ENCODE measurements at places on chromosomes 2 and 18.
A peak's percentile ranks its signal among the peaks of the same experiment; 100 is the strongest.

GRCh38 chr2:66574701-66575624, 140.0 kb downstream of the MEIS1 start:
- DNase-seq, result no peak

DNA sequence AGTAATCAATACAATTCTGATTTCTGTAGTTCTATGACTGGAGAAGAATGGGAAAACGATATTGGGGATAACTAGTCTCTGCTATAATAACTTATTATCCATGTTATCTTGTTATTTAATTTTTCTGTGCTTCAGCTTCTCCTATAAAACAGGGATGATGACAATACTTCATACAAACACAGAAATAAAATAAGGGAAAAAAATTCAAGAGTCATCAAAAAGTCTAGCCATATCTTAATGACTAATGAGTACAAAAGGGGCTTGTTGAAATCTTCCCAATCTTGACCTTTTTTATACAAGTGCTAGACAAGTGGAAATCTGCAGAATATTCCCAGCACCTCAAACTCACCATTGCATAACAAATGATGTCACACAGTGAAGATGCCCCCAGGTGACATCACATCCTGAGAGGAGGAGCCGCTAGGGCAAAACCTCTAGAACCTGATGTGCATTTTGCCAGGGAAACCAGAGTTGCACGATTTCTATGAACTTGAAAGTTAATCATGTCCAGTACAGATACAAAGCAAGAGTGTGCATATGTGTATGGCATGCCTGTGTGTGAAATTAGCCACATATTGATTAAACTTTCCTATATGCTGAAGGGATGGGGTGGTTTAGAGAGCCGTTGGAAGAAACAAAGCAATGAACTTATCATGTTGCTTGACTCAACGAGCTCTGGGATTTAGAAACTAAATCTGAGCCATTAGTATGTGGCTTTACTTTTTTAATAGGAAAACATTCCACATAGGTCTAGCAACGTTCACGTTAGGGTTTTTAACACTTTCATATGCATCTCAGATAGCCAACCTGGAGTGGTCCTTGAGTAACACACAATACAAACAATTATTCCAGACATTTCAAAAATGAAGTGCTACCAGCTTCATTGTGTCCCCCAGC, 278.9 kb downstream of the SLC4A3 start:
- no peak for DNase-seq

GRCh38 chr2:151775057-151775740, 40.9 kb upstream of the NEB start:
- DNase-seq, result no peak

- DNase-seq, result peak; percentile 40
These were observed 55.0 kb downstream of the ANKRD44 start for GRCh38 chr2:197255543-197255942.

DNA sequence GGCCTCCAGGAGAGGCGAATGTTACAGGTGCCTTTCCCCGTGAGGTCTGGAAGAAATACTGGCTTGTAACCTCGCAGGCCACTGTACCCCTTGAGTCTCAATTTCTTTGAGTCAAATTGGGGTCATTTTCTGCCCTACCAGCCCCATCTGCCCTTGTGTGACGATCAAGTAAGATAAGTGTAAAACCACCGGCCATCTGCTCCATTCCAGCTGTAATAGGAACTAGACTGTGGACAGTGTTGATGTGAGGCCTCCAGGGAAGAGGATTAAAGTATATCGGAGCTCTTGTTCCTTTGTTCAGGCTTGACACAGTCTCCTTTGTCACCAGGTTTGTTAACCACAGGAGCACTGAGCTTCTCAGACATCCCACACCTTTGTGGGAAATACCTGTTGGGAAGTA, 65.6 kb downstream of the MRPS9 start:
- DNase-seq, result no peak

GRCh38 chr2:205589479-205589878, 92.8 kb upstream of the NRP2 start:
- DNase-seq, result no peak

DNA sequence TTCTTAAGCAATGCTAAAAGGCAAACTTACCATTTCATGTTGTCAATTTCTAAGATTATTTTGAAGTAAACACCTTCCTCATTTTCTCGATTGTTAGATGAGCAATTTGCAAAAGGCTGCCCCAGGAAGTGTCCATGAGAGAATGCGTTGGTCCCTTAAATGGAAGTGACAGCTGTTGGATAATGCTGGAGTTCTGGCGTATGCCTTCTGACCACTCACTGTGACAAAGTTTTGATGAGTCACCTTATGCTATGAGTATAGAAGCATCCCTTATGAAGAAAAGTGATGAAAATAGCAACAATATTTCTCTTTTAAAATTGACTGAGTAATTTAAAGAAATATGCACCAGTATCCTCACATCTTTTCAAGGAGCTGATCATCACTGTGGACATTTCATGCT, 1497.5 kb downstream of the DPP10 start:
- no peak for DNase-seq

DNA sequence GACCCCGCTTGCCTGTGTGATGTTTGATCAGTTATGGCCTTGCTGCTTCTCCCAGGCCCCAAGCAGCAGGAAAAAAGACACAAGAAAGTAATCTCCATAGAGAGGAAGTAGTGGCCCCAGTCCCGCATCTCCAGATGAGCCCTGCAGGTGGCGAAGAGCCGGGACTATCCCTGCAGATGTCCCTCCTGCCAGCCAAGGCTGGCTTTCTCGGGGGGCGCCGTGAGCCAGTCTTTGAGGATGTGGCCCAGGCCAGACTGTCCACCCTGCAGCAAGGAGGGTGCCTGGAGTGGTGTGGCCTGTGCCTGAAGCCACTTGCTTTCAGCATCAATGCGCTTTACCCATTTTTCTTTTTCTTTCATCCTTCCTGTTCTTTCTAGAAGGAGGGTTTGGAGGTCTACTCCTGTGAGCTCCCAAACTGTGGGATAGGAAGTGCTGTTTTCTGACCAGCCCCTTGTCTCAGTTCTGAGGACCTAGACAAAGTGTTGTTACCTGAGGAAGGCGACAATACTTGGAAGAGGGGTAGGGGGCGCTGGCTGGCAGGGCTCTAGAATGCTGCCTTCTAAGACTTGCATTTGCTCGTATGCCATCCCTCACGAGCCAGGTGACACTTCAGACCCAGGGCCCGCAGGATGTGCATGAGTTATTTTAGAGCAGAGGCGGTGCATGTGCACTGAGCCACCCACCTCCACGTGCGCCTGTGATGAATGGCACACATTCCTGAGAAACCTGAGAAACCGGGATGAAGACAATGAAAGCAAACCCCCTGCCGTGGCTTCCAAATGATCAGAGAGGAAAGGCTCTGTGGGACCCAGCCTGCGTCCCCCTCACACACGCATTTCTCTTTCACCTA, 255.8 kb downstream of the FBXO15 start:
- no peak for DNase-seq

DNA sequence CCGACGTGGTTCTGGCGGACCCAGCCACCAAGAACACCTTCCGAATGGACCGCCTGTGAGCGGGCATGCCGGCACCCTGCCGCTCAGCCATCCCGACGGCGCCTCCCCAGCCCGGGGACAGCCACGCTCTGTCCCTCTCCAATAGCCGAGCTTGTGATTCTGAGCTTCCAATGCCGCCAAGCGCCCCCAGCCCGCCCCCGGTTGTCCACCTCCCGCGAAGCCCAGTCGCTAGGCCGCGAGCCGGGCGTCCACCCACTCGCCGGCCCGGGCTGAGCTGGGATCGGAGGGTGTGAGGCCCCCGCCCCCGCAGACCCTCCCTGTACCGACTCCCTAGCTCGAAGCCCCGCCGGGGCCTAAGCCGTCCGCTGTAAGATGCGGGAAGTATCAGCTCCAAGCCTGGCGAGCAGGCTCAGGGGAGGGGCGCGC, 1195.1 kb upstream of the CHAC2 start:
- no peak for DNase-seq

DNA sequence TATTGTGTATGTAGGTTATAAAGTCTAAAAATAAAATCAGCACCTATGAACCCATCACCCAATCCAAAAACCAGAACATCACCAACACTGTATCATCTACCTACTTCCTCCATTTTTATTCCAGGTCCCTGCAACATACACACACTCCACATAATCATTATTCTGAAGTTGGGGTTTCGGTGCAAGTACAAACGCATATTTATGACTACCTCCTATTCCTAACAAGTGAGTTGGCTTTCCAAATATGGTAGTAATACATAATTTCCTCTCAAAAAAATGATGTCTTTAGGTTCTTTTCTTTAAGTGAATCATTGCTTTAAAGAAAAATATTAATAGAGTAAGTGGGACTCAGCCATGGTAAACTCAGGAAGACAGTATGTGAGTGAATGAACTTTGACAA, 3.3 kb downstream of the ACVR1 start:
- DNase-seq, result no peak

DNA sequence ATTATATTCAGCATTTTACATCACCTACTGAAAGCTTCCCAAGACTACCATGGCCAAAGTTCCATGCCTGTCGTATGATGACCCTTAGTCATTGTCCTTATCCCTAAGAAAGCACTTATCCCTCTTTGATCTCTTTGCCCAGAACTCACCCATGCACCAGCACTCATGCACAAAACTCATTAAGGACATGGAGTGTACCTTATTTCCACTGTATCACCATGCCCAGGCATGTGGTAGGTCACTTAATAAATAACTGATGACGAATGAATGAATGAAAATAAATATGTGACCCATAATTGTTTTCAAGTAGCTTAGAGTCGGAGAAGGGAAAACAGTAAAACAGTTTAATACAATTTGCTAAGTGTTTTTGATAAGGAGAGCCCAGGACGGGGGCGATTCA, 220.1 kb downstream of the IKZF2 start:
- no peak for DNase-seq

GRCh38 chr18:66124394-66124793, 373.6 kb downstream of the CDH7 start:
- no peak for DNase-seq

DNA sequence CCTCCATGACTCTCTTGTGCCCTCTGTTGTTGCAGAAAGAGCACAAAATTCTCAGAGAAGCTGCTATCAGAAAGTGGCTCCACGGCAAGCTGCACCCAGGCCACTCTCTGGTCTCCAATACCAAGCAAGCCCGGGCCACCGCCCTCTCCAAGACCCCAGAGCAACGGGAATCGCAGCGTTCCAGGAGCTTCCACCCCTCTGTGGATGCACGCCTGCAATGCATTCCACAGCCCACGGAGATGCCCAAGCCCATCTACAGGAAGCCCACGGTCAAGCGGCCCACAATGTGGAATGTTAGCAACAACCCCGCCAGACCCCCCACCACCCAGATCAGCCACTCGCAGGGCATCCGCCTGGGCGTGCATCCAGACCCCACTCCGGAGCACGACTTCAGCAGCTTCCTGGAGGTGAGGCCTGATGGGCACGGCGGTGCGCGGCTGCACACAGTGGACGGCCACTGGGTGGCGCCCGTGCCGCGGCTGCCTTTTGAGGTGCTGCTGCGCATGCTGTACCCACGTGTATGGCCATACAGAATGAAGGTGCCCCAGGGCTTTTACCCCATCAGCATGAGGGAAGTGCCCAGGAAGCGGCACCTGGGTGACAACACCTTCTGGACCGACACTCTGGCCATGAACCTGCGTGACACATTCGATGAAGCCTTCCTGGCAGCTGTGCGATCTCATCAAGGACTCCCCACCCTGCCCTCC, 6.3 kb downstream of the ANKRD53 start:
- peak; percentile 74 for DNase-seq

DNA sequence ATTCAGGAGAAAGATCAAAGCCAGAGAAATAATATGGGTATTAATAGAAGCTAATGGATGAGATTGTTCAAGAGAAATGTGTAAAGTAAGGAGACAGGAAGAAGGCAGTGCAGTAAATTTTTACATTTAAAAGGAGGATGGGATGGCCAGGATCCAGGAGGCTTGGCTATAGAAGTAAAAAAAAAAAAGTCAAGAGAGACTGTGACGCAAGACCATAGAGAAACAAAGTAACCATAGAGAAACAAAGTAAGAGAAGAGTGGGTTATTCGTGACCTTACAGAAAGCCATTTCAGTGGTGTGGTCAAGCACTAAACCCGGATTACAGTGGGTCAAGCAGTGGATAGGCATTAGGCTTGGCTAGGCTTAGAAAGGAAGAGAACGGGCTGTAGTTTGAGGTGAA, 10.5 kb upstream of the FAM171B start:
- no peak for DNase-seq

DNA sequence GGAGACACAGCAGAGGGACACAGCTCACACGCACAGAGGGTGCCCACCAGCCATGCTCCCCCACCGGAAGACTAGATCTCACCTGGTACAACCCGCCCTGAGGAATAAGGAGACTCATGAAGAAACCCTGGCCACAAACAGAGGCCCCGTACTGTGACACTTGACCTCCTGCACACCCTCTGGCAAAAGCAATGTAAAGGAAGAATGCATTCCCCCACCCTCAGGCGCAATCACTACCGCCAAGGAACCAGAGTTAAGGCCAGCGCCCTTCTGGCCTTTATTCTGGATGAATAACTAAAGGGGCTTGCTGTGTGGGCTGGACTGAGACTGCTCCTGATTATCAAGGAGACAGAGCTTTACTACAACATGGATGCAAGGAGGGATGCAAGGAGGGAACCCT, 509.2 kb upstream of the SPHKAP start:
- no peak for DNase-seq

- no peak for DNase-seq
These were observed 374.4 kb upstream of the SALL3 start for GRCh38 chr18:78605255-78605654.

DNA sequence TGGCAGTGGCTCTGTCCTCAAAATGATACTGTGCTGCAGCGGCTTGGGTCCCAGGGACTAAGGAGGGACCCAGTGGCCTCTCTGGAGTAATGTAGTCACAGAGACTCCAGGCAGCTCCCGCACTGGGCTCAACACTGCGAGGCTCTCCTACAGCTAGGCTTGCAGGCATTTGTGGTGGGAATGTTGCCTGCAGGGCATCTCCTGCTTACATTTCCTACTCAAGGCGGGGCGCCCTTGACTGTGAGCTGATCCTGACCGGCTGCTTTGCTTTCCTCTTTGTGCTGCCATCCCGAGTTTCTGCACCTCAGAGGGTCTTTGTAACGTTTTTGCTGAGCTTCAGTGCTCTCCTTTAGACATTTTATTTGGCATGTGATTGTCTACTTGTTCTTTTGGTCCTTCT, 177.4 kb upstream of the FN1 start:
- no peak for DNase-seq

GRCh38 chr2:47301277-47301618, 101.7 kb upstream of the MSH2 start:
- DNase-seq, result no peak

GRCh38 chr2:144234542-144234871, 285.4 kb downstream of the ZEB2 start:
- no peak for DNase-seq

GRCh38 chr2:112724591-112725525, 4.0 kb downstream of the NT5DC4 start:
- DNase-seq, result no peak

DNA sequence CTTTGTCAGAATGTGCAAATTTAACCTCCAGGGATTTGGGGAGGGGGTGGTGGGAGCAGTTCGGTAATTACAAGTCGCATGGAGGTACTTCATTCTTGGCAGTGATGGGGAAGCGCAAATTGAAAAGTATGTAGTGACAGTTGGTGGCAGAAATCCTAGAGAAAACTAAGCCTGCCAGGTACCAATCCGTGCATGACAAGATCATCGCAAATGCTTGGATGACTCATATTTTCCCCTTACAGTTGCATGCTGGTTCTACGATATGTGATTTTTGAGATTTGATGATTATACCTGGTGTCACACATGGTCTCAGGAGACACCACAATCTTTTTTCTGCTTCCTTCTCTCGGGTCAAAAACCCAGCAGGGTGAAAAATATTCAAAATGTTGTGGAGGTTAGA, 479.7 kb upstream of the ID2 start:
- DNase-seq, result no peak

Measured in stimulated activated CD4-positive, alpha-beta T cell treated with anti-CD3 and anti-CD28 coated beads, TNF-alpha, amount 100 ng/mL, for 24 hours (primary cell).